Neural progenitor cell (in vitro differentiated cells): ENCODE measurements at places on chromosomes 11 and 22.

DNA sequence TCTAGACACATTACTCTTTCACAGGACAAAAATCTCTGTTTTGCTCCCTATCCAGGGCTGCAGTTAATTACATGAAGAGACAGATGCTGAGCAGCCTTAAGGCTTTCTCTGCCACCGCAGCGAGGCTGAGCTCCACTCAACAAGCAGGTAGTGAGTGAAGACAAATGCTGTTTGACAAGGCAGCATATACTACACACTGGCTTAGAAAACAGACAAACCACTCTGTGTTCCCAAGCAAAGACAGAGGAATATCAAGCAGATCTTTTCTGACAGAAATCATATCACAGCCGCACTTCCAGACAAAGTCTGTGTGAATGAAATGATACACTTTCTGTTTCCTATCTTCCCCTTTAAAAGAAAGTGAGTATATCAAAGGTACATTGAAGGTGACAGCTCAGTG lies 368.1 kb downstream of the DCDC1 start:
- no peak for DNase-seq

DNA sequence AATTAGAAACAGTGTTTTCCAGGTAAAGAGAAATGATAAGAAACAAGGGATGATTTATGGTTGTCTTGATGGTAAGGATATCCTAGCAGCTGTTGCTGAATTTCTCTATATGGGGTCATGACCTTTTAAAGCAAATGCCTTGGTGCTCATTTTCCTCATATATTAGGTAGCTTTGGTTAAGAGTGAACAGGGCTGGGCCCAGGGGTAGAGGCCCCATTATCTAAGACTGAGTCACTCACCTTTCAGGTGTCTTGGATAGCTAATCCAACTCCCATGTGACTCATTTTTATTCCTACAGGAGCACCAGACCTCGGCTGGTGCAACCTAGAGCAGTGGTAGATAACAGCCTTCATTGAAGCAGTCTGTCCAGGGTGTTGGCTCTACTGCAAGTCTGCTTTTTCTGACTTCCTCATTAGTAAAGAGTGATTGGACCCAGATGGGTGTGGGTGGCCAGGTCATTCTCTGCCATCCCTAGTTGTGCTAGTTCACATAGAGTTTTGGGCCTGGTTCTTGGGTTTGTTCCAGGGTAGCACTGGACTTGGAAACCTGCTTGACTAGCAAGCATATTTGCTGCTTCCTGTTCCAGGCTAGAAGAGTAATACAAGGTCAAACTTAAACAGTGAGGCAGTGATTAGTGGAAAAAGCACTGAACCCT lies 37.4 kb downstream of the CTNND1 start:
- no peak for DNase-seq

- peak; percentile 48 for DNase-seq
Measured at GRCh38 chr11:6611092-6611962, 689 bp downstream of the TAF10 start.

- DNase-seq: peak; percentile 90
Measured at GRCh38 chr11:120929664-120930154, 94.2 kb upstream of the TBCEL start.

DNA sequence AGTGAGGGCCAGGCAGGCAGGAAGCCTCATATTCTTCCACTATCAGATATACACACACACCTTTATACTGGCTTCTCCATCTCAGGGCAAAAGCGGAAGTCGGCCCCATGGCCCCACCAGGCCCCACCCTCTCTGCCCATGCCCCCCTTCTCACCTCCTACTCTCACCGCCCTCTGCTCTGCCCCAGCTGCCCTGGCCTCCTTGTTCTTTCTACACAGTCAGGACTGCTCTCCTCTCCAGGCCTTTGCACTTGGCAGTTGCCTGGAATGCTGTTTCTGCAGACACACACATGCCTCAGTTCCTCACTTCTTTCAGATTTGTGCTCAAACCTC lies 25.3 kb downstream of the OTOG start:
- no peak for DNase-seq

GRCh38 chr11:112524798-112525197 lies 264.1 kb upstream of the PLET1 start:
- DNase-seq: no peak

GRCh38 chr11:96062134-96062533 lies 138.2 kb upstream of the MTMR2 start:
- DNase-seq: no peak

- no peak for DNase-seq
Measured at GRCh38 chr22:34475886-34476285, 555.6 kb upstream of the LARGE1 start.

DNA sequence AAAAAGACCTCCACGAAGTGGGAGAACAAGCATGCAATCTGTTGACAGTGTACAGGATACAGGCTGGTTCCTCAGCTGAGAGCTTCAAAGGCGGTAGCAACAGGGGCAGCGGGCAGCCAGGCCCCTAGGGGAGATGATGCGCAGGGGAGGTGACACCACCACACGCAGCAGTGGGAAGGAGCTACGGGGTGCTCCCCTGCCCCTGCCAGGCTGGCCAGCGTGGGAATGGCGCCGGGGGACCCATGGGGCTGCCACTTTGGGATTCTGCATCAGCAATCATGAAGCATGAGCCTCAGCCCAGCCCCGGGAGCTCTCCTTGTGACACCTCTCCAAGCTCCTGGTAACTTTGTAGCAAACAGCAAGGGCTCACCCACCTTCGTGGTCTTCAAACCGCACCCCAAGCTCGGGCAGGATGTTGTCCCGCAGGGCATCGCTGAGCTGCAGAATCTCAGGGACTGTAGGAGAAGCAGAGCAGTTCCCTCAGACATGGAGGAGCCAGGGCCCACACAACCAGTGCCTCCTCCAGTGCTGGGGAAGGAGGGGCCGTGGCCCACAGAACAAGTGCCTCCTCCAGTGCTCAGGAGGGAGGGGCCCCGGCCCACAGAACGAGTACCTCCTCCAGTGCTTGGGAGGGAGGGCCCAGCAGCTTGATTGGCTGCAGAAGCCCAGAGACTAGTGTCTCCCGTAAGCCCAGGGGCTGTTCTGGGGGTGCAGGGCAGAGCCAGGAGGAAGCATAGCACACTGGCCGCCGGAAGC lies 14.6 kb upstream of the NAP1L4 start:
- no peak for DNase-seq

DNA sequence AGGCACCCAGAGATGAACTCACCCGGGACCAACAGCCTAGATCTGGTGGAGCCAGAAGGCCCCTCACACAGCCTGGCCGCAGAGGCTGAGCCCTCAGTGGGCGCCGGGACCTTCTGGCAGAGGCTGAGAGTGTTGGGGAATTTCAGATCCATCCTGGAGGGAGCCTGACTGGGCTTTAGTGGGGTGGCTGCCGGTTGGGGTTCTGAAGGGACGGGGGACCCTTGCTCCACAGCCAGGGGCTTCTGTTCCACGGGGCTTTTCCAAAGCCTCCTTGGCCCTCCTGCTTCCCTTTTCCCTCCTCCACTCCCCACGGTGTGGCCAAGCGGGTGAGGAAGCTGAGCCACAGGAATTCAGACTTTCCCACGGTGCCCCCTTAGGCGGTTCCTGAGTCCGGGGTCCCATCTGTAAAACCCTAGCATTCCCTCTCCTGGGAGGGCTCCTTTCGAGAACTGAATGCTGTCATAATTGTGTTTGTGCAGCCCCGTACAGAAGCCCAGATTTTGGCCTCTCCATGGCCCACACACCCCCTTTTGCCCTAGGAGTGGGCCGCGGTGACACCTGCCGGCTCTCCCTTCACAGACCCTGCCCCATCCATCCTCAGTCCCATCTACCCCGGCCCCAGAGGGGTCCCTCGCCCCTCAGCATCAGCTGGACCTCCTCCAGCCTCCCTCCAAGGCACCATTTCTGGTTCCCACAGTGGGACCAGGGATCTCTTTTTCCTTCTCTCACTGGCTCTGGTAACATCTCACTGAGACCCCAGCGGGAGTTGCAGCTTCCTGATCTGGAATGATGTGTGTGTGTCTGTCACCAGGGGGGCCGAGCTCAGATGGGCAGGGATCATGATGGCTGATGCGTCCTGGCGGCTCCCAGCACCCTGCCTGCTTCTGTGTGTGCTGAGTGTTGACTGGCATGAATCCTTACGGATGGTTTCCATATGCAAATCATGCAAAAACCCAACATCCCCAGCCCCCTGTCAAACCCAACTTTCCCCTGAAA lies 1048.4 kb downstream of the TBC1D22A start:
- DNase-seq: no peak

GRCh38 chr22:30250039-30250565 lies 3.5 kb upstream of the LIF start:
- no peak for DNase-seq

DNA sequence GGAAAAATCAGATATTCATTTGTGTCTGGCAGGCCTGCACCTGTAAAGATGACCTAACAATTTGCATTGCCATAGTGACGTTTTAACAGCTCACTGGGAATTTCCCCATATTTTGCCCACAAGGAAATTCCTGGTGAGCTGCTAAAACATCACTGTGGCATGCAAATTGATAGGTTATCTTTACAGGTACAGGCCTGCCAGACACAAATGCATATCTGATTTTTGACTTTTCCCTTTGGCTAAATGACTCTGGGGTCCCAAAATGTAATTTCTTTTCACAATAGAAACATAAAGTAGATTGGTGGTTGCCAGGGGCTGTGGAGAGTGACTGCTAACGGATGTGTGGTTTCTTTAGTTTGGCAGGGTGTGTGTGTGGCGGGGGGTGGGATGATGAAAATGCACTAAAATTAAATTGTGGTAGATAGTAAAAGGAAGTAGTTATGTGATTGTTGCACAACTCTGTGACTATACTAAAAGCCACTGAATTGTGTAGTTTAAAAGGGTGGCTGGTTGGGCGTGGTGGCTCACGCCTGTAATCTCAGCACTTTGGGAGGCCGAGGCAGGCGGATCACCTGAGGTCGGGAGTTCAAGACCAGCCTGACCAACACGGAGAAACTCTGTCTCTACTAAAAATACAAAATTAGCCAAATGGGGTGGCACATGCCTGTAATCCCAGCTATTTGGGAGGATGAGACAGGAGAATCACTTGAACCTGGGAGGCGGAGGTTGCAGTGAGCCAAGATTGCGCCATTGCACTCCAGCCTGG lies 18.5 kb upstream of the FEZ1 start:
- no peak for DNase-seq

DNA sequence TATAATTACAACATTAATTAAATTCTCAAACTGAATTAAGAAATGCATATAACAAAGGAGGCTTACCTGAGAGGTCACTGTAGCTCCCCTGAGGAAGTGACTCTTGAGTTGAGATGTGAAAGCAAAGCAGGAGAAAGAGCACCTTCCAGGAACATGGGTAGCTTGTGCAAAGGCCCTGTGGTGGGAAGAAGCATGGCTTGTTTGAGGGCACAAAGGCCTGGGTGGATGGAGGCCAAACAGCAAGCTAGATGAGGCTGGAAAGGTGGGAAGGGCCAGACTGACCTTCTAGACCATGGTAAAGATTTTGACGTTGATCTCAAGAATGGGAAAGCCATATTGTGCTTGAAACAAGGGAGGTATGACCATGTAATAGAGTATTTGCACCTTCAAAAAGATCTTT lies 155.1 kb downstream of the PKNOX2 start:
- DNase-seq: no peak

DNA sequence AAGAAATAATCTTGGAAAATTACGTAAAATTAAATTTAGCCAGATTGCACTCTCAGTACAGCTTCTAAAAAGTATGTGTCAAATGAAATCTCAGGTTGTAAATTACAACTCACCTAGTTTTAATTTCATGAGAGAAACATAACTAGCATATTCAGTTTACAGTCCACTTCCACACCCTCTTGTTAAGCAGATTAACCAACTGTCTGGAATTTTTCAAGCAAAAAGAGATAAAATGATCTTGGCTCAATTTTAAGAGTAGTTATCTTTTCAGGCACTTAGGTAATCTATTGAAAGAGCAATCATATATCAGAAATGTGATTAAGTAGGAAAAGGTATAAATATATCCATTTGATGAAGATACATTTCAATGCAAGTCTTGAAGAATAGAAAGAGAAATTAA lies 928.4 kb upstream of the CCDC90B start:
- DNase-seq: no peak

- DNase-seq: no peak
Measured at GRCh38 chr11:86230921-86231434, 13.6 kb upstream of the EED start.

DNA sequence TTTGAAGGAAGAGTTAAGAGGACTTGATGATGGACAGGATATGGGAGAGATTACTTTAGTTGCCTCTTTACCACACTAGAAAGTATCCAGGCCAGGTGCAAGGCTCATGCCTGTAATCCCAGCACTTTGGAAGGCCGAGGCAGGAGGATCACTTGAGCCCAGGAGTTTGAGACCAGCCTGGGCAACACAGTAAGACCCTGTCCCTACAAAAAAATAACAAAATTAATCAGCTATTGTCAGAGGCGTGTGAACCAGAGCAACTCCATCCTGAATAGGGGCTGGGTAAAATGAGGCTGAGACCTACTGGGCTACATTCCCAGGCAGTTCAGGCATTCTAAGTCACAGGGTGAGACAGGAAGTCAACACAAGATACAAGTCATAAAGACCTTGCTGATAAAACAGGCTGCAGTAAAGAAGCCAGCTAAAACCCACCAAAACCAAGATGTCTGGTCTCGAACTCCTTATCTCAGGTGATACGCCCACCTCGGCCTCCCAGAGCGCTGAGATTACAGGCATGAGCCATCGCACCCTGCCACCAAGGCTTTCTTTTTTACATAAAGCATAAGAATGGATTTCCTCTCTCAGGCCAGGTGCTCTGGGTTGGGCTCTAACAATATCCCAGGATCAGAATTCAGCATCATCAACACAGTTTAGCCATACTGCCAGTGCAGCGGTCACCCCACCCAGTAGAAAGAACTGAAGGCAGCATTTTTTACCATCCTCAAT lies 17.8 kb downstream of the PI4KA start:
- DNase-seq: no peak

GRCh38 chr11:16373768-16374167 lies 17.4 kb upstream of the SOX6 start:
- DNase-seq: no peak

- DNase-seq: no peak
Measured at GRCh38 chr11:73851046-73851764, 25.4 kb downstream of the COA4 start.

- DNase-seq: peak; percentile 21
Measured at GRCh38 chr22:34950489-34950888, 115.5 kb upstream of the ISX start.

- DNase-seq: peak; percentile 64
Measured at GRCh38 chr11:129291546-129291945, 84.1 kb upstream of the BARX2 start.

DNA sequence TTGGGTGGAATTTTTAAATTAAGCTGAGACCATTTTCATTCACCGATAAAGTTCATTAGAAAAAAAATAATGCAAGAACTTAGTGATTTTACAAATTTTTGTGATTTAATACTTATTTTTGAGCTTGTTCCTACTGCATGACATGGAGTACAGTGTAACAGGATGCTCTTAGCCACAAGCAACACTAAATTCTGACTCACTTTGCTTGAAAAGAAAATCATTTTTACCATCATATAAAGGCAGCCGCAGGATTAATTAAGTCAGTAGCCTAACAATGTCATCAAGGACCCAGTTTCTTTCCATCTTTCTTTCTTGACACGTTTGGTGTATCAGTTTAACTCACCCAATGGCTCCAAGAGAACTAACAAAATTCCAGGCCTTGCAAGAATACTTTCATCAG lies 540.3 kb upstream of the LUZP2 start:
- DNase-seq: no peak

- no peak for DNase-seq
Measured at GRCh38 chr11:133238495-133238894, 293.8 kb downstream of the OPCML start.

- DNase-seq: no peak
Measured at GRCh38 chr11:131462622-131463021, 92.2 kb downstream of the NTM start.
